Right cardiac atrium (tissue), 5 donors: ENCODE measurements at places on chromosomes 6 and 20. TPM values are rescaled to one million over a fixed set of nuclear protein-coding genes. Genes with fewer than 3 reads are reported as not detected.

Gene VSX1
- 0.27 TPM for polyA plus RNA-seq

Gene BPIFB4
- not detected for polyA plus RNA-seq

Gene HECA
- 19.4 TPM for polyA plus RNA-seq

Gene SLC4A11
- 0.36 TPM for polyA plus RNA-seq

GRCh38 chr6:90537027-90537426 is 49.8 kb downstream of the MAP3K7 start:
- DNase-seq = no peak

DNA sequence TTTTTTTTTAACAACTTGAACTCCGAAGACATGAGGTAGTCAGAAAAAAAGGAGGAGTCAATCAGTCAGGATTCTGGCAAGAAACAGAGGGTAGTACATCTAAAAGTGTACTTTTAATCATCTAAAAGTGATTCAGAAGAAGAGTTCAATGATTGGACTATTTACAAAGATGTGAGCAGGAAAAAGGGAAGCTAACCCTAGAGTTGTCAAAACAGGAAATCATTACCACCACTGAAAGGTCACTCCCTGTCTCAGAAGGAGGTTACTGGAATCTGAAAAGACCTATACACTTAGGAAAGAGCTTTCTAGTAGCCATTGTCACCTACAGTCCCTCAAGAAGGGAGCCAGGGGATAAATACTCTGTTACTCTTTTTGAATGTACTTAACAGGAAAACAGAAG is 16.7 kb upstream of the LMBRD1 start:
- DNase-seq = no peak

GRCh38 chr20:41276317-41276751 is 41.2 kb downstream of the ZHX3 start:
- DNase-seq = peak; percentile 53

DNA sequence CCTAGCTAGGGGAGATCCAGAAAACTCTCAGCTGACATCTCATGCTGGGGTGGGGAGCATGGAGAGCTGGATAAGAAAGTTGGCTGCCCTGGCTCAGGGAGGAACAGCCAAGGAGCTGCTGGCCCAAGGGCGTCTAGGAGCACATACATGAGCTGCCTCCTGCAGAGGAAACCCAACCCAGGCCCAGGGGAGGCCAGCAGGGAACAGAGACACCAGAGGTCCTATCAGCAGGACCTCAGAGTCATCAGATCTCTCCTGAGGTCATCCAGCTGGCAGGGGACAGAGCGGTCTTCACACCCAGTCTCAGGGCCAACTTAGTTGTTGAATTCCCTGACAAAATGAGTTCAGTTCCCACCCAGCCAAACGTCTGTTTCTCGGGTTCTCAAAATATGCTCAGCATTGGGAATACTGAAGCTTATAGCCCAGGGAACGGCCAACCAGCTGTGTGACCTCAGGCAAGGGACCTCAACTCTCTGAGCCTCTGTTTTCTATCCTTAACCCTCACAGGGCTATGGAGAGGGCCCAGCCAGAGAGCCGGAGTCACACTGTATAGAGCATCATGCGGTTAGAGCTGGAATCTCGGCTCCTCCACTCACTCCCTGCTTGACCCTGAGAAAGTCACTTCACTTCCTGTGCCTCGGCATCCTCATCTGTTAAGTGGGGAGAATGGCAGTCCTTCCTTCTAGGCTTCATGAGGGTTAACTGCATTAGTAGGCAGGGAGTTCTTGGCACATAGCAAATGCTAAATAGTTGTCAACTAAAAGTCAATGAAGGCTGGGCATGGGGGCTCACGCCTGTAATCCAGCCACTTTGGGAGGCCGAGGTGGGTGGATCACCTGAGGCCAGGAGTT is 13.8 kb downstream of the ADA start:
- DNase-seq = peak; percentile 97

GRCh38 chr6:63372951-63373533 is 53.3 kb upstream of the LGSN start:
- no peak for DNase-seq

DNA sequence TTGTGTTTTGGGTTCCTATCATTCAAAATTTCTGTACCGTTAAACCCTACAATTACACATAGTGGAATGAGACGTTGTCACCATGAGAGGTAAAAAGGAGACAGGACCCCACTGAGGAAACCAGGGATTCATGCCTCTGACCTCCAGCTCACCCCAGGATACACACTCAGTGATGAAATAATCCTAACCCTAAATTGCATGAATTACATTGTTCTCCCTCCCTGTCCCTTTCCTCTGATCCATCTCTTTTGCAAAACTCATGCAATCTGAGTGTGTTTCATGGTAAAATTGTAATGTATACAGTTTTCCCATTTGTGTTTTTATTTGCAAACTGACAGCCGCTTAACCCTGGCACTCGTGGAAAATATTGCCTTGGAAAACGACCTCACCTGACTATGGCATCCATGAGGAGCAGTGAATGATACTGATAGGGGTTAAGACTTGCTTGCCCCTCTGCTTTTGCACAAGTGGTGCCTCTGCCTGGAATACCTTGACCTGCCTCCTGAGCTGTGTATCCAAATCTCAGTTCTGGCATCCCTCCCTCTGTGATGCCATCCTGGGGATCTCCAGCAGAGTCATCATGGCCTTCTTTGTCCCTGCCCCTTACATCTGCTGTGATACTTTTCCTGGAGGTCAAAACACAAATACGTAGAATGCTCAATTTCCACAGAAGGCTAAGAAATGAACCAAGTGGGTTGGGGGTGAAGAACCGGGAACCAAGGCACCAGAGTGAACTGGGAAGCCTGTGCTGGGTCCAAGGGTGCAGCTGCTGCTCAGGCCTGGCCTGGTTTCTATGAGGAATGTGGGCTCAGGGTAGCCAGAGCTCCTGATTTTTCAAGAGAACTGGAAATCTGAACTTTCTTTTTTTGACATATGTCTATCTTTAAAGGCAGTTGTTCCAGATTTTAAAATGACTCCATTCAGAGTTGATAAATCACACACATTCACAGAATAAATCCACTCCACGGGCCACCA is 211.6 kb upstream of the ZNF217 start:
- DNase-seq = no peak

DNA sequence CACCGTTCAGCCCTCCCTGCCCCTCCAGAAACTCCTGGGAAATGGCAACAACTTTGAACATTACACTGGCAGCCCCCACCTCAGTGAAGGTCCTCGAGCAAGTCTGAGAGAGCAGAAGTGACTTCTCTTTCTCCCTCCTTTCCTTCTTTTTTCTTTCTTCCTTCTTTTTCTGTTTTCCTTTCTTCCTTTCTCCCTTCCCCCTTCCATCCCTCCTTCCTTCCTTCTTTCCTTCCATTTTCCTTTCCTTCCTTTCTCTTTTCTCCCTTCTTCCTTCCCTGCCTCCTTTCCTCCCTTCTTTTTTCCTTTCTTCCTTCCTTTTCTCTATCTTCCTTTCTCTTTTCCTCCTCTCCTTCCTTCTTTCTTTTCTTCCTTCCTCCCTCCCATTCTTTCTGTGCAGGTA is 162.7 kb downstream of the UNC5CL start:
- no peak for DNase-seq

GRCh38 chr6:34151321-34152041 is 5.6 kb upstream of the GRM4 start:
- DNase-seq = no peak

DNA sequence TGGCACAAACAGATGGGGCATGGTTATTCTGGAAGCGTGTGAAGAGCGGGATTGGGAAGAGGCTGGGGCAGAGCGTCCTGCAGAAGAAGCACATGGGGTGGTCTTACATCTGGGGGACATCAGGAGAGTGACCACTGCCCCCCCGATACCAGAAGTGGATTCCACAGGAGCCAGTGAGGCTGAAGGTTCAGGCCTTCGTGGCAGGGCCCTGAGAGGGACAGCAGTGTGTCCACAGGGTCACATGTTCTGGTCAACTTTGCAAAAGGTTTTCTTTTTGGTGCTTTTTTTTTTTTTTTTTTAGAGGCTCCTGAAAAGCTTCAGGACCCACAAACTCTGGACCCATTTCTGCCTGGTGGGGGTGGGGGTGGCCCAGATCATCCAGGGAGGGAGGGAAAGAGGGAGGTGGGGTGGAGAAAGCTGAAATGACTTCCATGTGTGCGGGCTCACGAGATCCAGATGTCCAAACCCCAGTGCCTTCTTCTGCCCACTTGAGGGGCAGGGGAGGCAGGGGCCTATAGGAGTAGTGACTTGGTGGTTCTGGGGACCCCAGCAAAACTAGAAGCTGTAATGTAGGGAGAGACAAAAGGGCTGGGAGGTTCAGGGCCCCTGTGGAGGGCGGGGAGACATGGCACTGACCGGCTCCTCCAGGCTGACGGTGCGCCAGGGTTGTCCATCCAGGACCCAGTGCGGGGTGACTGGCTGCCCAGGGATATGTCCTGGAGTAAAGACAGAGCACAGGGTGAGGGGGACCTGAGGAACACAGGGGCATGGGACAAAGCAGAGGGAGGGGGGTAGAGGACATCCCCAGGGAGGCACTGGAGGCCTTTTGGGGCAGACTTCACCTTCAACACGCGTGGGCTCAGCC is 2.7 kb downstream of the ADAM33 start:
- no peak for DNase-seq

GRCh38 chr6:108941859-108942258 is 93.6 kb downstream of the ARMC2 start:
- DNase-seq = no peak

DNA sequence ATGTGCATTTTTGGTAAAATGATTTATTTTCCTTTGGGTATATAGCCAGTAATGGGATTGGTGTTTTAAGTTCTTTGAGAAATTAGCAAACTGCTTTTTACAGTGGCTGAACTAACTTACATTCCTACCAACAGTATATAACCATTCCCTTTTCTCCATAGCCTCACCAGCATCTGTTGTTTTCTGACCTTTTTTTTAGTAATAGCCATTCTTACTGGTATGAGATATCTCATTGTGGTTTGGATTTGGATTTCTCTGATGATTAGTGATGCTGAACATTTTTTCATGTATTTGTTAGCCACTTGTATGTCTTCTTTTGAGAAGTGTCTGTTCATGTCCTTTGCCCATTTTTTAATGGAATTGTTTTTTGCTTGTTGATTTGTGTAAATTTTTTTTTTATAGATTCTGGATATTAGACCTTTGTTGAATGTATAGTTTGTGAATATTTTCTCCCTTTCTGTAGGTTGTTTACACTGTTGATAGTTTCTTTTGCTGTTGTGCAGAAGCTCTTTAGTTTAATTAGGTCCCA is 42.3 kb downstream of the STK4 start:
- no peak for DNase-seq

GRCh38 chr6:91476000-91476399 is 889.1 kb upstream of the MAP3K7 start:
- no peak for DNase-seq

DNA sequence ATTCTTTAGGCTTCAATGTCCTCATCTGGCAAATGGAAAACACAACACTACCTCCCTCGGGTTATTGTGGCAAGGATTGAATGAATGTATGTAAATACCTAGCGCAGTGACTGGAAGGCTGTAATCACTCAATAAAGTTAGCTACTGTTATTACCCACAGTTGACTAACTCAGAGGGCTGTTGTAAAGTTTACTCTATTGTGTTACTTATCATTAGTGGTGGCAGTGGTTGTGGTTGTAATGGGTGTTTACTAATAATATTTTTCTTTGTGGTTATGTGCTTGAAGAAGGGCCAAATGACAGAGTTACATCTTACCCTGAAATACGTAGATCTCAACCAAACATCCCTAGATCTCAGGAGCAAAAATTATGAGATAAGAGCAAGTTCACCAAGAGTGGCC is 42.0 kb upstream of the PXDC1 start:
- no peak for DNase-seq

DNA sequence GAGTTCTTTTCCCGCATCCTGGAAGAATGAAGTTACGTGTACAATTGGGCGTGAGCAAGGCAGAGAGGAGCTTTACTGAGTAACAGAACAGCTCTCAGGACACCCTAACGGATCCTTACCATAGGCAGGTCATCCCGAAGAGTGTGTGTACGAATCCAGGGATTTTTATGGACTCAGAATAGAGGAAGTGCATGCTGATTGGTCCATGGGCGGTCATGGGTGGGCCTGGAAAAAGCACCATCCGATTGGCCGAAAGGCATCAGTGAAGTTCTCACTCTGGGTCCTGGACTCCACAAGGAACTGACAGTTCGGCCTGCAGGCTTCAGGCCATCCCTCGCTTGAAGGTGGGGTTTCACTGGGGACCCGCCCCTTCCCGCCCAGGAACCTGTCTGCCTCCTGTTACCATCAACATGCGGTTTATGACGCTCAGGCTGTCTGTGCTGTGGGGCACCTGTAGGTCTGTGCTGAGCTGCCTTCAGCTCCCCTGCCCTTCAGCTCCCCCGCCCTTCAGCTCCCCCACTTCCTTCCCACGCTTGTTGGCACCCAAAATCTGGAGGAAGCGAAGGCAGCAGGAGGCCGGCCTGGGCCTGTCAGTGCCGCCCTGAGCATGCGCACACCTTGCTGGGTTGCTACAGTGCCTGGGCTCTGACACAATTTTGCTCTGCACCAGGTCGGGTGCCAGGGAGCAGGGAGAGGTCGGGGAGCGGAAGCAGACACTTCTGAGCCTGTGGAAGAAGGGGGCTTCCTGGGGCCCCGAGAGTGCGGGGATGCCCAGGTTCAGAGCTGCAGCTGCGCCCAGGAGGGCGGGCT is 57.9 kb upstream of the MANEA start:
- peak; percentile 29 for DNase-seq

GRCh38 chr20:48624315-48625020 is 203.3 kb downstream of the PREX1 start:
- DNase-seq = no peak

DNA sequence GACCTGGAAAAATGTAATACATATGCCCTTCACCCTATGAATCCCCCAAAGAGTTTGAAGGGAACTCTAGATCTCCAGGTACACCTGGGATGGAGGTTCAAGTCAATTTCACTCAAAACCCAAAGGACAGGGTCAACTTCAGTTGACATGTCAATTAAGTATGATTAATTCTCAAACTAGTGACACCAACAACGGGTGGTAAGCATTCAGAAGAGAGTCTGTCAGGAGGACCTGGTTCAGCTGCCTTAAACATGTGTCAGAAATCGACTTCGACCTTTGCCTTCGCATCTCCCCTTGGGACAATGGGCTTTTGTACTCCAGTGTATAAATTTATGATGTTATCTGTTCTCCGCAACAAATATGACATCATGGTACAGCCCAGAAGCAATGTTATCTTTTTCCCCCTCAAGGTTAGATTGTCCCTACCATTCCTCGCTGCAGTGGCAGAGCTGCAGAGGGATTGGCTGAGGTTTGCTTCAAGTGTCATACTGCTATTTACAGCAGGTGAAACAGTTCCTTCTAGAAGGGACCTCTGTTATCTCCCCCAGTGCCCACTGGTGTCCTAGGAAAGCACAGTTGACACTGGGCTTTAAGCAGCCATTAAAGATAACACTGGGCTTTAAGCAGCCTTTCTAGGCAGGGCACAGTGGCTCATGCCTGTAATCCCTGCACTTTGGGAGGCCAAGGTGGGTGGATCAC is 94.7 kb upstream of the SNX9 start:
- DNase-seq = no peak

DNA sequence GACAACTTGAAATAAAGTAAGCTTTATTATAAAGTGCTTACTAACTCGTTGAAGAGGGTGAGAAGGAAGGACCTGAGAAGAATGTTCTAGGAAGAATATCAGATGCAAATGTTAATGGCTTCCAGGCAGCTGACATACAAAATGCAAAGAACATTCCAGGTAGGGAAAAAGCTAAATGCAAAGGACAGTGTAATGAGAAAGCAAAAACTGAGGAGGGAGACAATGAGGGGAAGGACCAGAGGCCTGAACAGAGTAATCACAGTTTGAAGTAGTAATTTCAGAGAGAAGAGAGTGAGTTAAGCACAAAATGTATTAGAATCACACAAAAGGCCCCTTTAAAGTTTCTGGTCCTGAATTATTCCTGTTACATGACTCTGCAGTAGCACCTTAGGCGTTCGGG is 81.3 kb downstream of the HMGCLL1 start:
- no peak for DNase-seq
